ENCODE measurements at places on chromosomes 3 and 15.

DNA sequence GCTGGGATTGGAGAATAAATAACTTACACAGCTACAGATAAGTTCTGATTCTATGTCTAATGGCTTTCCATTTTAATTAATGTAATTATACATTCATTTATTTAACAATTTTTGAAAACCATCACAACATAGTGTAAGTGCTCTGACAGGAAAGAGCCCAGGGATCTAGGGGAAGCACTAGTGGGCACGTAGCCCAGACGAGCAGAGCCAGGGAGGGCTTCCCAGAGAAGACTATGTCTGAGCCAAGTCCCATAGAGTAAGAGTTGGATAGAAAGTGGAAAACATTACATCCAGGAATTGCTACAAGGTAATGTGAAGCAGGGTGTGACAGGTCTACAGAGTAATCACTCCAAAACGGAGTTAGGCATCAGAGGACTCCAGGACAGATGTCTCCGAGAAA lies 2.9 kb upstream of the HGD start:
- no peak for DNase-seq

GRCh38 chr3:153038367-153038766 lies 123.7 kb upstream of the RAP2B start:
- no peak for DNase-seq

- DNase-seq, result no peak
Observed at GRCh38 chr3:45776301-45776595, 20.1 kb downstream of the SLC6A20 start.

DNA sequence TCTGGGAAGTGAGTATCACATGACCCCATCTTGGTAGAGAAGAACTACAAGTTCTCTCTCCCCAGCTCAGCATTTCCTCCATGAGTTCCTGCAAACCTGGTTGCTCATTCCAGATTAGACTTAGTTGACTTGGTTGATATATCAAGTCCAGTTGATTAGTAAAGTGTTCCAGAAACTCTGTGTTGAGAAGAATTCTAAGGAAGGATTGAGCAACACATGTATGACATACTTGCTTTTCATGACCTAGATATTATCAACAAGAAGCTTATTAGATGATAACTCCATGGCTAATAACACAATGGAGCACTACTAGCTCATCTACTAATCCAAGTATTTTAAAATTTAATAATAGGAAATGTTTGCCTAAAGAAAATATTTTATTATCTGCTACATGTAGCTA lies 6.4 kb upstream of the EID1 start:
- no peak for DNase-seq

DNA sequence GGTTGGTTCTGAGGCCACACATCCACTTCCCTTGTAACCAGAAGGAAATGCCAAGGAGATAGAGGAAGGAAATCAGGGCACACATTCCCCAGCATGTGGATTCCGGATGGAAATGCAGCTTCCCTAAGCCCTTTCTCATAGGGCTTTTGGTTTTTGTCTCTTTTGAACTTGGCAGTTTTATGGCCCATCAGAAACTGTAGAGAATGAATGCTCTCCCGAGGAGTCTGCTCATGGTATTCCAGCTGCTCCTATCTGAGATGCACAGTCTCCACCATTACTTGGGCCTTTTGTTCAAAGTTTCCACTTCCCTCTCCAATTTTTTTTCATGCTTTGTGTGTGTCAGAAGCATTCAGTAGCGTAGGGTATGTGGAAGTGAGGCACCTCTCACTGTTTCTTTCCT lies 21.2 kb downstream of the XYLB start:
- DNase-seq, result no peak

GRCh38 chr15:29674661-29675533 lies 147.4 kb downstream of the TJP1 start:
- peak; percentile 20 for DNase-seq

DNA sequence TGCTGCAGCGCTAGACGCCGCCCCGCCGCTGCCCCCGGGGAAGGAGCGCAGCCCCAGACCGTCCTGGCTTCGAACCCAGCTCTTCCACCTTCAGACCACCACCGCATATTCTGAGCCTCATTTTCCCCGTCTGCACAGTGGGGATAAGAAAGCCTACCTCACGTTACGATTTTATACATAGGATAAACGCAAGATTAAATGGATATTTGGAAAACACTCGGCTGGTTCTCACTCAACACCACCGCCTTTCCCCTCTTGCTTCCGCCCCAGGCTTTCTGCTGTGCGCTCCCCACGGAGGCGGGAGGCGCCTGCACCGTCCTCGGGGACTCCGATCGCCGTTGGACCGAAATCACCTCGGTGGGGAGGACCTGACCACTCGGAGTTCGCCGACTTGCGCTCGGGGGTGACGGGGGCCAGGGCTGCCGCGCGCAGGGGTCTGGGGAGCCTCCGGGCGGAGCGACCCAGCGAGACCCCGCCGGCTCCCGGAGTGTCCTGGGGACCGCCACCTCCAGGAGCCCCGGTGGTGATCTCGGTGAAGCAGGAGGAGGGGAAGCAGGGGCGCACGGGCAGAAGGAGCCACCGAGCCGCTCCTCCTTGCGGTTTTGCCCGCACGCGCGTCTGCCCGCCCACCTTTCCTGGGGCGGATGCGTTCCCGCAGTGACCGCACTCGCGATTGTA lies 4.0 kb downstream of the FBXL22 start:
- DNase-seq, result peak; percentile 46

DNA sequence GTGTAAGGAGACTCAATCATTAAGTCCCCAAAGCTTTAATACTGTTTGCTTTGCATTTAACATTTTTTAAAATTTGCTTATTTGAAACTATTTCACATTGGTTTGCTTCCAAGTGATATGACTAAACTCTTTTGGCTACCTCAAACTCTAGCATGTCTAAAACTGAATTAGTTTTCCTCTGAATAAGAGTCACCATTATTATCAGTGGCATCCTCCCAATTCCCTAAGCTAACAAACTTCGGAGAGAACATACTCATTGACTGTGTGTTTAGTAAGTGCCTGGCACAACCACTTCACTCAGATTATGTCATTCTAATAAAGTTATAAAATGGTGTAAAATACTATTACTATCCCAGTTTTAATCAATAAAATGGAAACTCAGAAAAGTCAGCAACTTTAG lies 21.9 kb downstream of the ATOSA start:
- DNase-seq, result no peak

DNA sequence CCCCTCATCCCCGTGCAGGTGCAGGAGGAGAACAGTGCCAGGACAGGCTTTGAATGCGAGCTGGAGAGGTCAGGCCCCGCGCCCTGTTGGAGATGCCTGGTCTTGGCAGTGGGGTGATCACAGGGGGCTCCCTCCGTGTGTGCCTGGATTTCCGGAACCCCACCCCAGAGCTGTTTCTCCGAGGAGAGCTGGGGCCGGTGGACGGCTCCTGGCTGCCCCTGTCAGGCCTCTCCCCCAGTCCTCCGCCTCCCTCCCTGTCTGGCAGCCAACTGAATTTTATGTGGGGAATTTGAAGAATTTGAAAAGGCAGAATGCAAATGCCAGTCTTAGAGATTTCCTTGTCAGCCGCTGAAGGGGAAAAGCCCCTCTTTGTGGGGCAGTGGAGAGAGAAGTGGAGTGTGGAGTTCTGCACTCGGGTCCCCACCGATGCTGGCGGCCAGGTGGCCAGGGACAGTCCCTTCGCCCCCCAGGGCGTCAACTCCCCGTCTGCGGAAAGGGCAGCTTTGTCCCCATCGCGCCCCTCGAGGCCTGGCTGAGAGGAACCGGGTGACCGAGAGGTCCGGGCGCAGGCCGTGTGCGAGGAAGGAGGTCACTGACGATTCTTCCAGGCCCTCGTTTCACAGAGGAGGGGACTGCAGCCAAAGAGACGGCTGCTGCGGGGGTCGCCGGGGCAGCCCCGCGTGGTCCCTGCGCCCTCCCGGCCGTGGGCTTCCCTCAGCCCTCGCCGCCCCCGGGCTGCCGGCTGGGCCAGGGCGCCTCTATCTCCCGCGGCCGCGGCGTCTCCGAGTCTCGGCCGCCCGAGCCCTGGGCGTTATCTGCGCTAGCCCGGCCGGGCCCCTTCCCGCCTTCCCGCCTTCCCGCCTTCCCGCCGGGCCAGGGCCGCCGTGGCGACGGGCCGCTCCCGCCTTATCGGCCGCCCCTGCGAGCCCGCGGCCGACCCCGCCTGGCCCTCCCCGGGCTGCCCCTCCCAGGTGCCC lies 56.0 kb upstream of the LCTL start:
- DNase-seq, result no peak

GRCh38 chr3:101255441-101255840 lies 64.9 kb downstream of the IMPG2 start:
- no peak for DNase-seq

- no peak for DNase-seq
Observed at GRCh38 chr3:123110282-123110975, 43.6 kb downstream of the PDIA5 start.

- no peak for DNase-seq
Observed at GRCh38 chr3:128799653-128800052, 73.7 kb downstream of the RAB7A start.

GRCh38 chr3:179811321-179812095 lies 158.7 kb downstream of the USP13 start:
- DNase-seq, result peak; percentile 59

- DNase-seq, result peak; percentile 25
Observed at GRCh38 chr3:127083778-127084397, 101.0 kb downstream of the PLXNA1 start.

DNA sequence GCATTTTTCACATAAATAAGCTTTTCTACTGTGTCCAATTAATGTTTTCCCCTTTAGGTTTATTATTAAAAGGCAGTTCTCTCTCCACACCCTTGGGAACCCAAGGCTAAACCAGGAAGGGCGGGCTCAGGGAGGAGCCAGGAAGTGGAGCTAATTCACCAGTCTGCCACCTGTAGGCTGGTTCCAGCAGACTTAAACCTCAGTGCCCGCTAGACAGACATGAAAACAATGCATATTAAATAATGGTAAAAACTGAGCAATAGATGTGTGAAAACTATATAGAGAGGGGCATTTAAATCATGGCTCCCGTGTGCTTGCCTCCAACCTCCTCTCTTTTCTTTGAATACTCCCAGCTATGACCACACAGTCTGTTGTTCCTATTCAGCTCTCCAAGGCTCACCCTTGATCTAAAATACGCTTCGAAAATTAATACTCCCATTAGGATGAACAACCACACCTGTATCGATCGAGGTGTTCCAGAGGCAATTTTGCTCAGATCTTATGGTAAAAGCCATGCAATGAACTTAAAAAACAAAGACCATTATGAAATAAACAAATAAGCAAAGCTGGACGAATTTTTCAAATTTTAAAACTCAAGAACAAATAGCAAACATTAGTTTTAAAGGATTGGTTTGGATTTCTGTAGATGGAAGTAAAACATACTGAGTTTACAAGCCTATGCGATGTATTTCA lies 253.3 kb downstream of the TJP1 start:
- peak; percentile 40 for DNase-seq
